ENCODE measurements at places on chromosomes 5 and 9.
A peak's percentile ranks its signal among the peaks of the same experiment; 100 is the strongest.

DNA sequence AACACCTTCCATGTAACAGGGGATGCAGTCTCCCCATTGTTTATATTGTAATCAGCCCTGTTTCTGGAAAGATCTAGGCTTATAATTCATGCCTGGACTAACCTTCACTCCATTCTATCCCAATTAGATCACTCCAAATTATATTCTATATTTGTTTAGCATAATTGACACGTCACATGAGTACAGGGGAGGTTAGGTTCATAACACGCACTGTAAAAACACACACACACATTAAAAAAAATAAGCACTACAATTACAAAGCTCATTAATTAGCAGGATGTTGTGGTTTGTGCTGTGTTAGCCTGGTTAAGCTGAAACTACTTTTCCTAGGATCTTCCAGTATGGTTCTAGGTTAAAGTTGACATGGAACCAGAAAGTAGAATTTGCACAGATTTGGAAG lies 126.0 kb downstream of the MLLT3 start:
- DNase-seq: no peak

DNA sequence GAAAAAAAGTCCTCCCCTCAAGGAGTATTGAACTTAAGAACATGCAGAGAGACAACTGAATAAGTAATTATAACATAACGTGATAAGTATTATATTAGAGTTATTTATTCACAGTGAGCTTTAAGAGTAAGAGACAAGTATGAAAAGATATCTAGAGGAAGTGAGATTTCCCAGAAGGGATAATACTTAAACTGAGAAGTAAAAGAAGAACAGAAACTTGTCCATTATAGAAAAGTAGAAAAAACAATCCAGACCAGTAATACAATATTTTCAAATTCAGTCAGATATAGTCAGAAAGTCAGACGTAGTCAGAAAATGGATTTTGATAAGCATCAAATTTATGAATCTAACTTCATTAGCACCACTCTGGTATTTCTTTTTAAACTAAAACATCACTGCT lies 613.0 kb upstream of the CCNG1 start:
- no peak for DNase-seq

DNA sequence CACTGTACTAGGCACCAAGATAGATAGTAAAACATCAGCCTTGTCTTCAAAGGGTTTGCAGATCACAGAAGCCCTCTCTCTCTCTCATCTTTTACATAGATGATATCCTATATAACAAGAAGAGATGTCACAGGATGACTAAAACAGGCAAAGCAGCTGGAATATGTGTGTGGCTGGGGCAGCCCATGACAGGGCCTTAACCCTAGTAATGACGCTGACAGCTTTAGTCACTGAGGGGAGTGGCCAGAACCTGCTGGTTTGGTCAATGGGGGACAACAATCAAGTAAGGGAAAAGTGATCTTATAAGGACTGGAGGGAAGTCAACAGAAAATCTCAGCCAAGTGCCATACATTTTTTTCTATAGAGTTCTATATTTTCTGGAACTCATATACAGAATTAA lies 41.9 kb upstream of the RIC1 start:
- no peak for DNase-seq

DNA sequence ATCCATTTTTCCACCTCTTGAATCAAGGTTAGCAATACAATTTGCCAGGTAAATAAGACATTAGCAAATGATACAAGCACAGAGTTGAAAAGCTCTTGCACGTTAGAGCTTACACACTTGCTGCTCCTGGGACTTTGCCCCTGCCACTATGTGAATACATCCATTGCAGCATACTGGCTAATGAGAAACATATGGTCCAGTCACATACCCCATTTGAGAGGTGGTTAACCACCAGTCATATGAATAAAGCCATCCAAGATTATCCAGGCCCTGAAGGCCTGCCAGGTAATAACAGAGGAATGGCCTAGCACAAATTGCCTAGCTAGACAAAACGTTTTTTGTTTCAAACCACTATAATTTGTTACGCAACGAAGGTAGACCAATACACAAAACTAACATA lies 45.8 kb upstream of the FTMT start:
- no peak for DNase-seq

- no peak for DNase-seq
These were observed 142.9 kb upstream of the GRAMD2B start for GRCh38 chr5:126280343-126280742.

GRCh38 chr5:23840083-23840482 lies 332.7 kb downstream of the PRDM9 start:
- no peak for DNase-seq

DNA sequence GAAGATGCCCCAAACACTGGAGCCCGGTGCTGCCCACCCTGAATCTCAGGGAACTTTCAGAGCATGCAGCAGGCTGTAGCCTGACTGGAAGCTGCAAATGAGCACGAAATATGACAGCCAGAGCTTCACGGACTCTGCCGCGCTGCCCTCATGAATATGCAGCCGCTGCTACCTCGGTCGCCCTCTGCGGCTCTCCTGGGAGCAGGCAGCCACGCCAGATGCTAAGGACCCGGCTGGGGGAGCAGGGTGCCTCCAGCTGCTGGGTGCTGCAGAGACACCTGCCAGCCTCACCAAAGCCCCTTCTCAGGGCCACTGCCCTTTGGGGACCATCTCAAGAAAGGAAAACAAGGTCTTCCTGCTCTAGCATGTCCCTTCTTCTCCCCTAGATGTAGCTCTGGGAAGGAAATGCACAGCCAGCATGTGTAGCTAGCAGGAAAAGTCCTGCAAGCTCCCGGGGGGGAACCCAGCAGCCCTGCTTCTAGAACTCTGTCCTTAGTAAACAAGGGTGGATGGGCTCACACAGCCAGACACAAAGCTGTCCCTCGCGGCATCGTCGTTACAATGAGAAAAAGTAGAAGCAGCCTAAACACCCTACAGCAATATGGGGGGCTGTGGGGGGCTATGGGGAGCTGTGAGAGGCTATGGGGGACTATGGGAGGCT lies 56.8 kb upstream of the OLFM1 start:
- no peak for DNase-seq

DNA sequence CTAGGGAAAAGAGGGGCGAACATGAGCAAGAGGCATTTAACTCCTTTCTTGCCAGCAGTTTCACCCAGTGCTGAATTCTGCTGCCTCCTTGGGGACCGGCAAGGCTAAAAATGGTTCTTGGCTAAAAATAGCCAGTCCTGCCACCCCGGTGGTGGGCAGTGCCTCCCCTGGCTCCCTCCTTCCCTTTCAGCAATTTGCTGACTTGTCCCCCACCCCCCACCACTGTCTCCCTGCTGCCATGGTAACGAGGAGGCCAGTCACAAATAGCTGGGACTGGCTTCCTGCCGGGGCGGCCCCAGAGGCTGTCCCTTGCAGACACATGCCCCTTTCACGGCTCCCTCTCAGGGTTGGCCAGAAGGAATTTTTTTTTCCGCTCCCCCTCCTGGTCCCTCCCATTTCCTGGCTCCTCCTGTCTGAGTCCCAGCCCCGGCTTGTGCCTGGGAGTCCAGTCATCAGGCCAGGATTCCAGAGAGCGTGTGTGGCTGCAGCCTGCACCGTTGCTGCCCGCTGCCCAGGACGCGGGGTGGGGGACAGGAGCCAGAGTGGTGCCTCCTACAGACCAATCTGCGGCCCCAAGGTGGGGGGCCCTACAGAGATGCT lies 130.3 kb downstream of the RGS3 start:
- DNase-seq: peak; percentile 96

GRCh38 chr5:80355686-80356085 lies 35.9 kb downstream of the SPZ1 start:
- no peak for DNase-seq

- no peak for DNase-seq
These were observed 322.4 kb downstream of the NPR3 start for GRCh38 chr5:33033516-33033915.

- DNase-seq: no peak
These were observed 963 bp upstream of the CAST start for GRCh38 chr5:96660971-96661854.

Measured in left forelimb (tissue), 1 donor.